ENCODE measurements at places on chromosomes 6 and 20.

DNA sequence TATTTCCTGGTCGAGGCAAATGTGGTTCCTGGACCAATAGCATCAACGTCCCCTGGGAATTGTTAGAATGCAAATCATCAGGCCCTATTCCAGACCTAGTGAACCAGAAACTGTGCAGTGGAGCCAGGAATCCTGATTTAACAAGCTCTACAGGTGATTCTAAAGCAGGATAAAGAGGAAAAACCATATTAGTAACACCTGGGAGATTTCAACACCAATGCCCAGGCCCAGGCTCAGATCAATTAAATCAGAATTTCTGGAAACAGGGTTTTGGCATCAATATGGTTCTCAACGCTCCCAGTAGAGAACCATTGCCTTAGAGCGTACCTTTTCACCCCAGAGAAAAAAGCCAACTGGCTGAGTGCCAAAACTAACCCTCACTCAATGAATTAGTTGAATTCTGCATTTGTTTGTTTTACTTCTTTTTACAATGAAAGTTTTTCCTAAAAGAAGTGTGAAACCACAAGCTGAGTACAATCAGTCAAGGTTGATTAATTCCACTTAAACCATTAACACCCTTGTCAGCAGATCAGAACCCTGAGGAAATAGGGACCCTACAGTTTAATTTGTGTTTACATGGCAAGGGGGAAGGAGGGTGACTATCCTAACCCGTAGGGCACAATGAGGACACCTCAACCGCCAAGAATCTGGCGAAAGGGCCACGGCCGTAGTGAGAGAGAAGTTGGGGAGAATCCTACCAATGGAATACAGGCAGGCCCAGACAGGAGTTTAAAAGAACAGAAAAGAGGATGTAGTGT lies 34.9 kb upstream of the LOC128125822 start:
- no peak for DNase-seq

- peak; percentile 39 for DNase-seq
Observed at GRCh38 chr6:35522660-35523658, 10.3 kb upstream of the TULP1 start.

GRCh38 chr20:1626528-1627199 lies 6.9 kb upstream of the SIRPB1 start:
- peak; percentile 42 for DNase-seq

GRCh38 chr6:15870333-15871043 lies 207.7 kb upstream of the DTNBP1 start:
- DNase-seq = peak; percentile 36

DNA sequence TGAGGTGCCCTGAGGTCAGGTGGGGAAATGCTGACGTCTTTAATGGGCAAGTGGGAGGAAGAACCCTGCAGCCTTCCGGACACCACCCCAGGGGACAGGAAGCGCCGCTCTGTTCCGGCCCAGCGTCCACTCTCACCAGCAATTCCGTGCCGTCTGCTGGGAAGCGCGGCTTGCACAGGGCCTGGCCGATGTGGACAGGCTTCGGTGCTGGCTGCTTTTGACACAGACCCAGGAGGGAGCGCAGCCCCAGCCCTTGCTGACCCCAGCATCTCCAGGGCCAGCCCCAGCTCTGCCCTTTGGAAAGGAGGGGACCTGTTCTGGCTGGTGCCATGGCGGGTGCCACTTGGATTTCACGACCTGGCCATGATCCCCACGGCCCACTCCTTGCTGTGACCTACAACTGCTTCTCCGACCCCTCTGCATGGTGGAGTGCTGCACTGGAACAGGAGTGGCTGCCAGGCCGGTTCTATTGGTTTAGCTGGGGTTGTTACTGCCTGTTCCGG lies 123.2 kb downstream of the DLL1 start:
- no peak for DNase-seq

DNA sequence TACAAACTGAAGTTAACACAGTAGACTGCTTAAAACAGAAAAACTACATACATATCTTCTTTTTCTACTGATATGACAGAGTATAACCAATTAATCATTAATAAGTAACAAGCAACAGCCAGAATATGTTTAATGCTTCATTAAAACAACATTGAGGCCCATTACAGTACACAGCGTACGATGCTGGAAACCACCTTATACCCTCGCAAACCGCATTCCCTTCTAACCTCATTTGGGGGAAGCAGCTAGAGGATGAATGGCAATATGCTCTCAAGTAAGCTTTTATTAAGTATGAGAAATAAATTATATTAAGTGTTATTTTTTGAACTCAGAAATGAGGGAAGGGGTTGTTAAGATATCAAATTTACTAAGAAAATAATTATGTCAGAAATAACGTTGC lies 142.4 kb downstream of the GMDS start:
- DNase-seq = no peak

DNA sequence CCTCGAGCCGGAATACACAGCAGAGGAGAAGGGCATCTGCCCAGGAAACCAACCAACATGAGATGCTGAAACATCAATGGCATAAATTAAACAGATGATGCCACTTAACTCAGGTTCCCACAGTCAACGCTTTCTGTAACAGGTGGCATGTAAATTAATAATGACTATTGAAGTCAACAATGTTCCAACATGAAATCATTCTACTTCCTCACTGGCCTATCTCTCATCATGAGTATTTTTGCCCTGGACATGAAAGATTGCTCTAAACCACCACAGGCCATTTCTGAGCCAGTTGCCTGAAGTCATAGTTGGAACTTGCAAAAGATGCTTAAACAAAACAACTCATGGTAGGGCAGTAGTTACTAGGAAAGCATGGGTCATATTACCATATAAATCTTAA lies 397.9 kb upstream of the JARID2 start:
- no peak for DNase-seq

DNA sequence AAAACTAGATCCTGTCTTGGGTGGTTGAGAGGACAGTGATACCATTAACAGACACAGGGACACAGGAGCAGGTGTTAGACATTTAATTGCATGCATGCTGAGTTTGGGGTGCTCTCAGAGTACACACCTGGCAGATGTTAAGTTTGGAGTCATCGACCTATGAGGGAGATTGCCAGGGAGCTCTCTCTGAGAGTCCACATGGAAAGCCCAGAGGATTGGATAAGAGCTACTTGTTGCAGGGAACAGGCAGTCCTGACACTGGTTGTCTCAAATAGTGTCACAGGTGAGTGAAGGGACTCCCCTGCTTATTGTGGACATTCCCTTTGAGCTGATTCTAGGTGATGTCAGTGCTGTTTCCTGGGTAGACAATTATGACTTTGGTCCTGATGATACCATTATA lies 3.1 kb downstream of the ATRN start:
- DNase-seq = no peak

- DNase-seq = no peak
Observed at GRCh38 chr6:136501096-136501495, 49.1 kb downstream of the MAP7 start.

Data from HL-60 (cell line).